CD4-positive, alpha-beta T cell treated with Interleukin-2 at 100 ng/mL for 4 hours (primary cell): ENCODE measurements at places on chromosomes 7 and 10.
A peak's percentile ranks its signal among the peaks of the same experiment; 100 is the strongest.

- DNase-seq = no peak
Measured at GRCh38 chr7:82172017-82172416, 271.6 kb downstream of the CACNA2D1 start.

DNA sequence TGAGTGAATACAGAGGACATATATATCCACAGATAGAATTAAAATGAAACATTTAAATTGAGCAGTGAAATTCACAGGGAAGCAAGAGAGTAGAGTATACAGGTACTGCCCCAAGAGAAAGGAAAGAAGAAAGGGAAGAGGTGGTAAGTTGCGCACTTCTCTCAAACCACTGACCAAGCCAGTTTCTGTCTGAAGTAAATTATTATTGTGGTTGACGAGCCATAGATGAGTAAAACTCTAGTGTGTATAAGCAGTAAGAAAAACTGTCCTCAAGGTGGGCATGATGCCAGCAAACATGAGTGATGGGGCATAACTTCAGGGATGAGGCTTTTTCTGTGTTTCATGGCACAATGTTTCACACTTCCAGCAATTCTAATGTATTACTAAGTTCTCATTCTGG, 4.4 kb upstream of the BET1 start:
- no peak for DNase-seq

GRCh38 chr7:148699024-148699781, 500 bp downstream of the CUL1 start:
- peak; percentile 42 for DNase-seq

DNA sequence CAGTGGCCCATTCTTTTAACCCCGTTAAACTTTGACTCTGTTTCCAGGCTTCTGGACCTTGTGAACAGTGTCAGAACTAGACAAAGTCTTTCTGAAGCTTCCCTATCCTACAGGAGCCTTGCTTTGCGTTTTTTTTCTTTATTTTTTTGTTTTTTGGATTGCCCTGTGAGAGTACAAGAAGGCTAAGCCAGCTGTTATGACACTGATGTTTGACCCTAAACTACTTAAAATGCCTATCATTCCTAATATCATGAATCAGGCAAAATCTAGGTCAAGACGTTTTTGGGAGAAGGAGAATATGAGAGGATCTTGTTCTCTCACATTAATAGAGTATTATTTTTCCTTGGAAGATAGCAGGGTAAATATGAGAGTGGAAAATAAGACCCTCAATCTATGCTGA, 79.8 kb downstream of the EPDR1 start:
- DNase-seq = no peak

- no peak for DNase-seq
Measured at GRCh38 chr10:114665406-114665805, 7.3 kb upstream of the ABLIM1 start.

GRCh38 chr7:108308903-108309302, 147.3 kb downstream of the NRCAM start:
- no peak for DNase-seq

DNA sequence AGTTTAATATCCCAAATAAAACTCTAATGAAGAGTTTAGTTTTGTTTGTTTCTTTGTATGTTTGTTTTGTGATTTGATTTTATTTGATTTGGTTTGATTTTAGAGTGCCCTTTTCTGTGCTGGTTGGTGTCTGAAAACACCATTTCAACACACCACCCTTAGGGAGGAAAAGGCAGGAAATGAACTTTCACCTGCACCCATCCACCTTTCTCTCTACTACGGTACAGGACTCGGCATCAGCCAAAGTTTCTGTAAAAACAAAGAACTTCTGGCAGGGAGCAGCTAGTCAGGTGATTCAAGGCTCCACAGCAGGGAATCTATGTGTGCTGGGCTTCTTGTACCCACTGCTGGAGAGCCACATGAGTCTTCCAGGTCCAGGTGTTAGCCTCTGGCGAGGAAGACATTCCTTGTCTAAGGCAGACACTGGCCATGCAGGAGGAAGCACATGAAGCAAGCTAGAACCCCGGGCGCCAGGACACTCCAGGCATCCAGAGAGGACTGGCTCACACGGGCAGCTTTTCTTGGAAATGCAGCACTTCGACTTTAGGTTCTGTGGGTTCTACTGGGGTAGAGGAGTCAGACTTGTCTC, 22.1 kb upstream of the STK17A start:
- DNase-seq = no peak

DNA sequence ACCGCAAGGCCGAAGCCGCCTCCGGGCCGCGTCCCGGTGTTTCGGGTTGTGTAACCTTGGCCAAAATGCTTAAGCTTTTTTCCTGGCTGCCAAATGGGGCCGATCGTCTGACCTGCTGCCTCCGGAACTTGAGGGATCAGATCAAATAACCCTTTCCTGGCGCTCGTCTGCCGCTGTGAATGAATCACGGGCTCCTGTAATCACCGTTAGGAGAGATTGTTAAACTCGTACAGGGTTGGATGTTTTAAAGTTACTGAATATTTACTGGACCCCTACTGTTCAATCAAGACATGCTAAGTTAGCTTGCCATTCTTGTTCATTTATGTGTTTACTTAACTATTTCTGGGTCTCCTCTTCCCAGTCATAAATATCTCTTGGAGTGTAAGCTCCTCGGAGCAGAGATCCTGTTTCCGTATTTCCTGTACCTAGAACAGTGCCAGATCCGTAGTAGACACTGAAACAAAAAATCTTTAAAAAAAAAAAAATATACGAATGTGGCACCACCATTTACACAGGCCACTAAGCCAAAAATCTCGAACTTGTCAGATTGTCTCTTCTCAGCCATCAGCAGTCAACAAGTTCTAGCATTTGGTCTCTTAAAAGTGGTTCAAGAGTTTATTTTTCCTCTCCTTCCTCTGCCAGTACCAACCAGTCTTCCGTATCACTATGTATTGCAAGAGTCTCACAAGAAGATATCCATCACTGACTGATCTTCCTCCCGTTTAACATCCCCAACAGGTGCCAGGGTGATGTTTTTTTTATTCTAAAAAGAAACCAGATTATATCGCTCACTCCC, 650 bp upstream of the TM9SF3 start:
- peak; percentile 66 for DNase-seq

GRCh38 chr10:18149196-18149800, 9.1 kb downstream of the CACNB2 start:
- no peak for DNase-seq

DNA sequence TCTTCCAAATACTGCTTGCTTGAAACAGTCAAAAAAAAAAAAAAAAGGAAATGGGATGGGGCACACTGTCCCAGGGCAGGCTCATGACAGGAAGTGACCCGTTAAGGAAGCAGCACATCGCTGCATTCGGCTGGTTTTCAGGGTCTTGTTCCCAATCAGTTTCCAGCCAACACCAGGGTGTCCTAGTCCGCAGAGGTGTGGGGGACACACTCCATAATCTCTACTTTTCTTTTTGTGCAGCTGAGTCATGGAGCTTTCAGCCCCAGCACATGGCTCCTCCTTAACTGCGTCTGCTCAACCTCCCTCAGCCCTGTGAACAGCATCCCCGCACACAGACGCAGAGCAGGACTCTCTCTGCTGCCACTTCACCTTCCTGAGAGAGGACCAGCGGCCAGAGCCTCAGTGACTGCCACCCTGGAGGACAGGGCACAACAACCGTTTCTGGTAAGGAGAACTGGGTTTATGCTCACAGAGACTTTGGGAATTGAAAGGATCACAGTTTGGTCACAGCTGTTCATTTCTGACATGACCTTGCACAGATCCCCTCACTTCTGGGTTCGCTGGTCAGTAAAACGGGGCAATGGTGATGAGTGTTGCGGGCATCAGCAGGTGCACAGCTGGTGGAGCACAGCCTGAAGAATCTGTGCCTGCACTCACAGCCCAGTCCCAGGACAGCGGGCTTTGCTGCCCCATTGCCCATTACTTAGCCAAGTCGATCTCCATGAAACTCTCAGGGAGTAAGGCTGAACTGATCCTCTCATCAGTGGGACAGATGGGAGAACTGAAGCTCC, at the start of gene GIMAP5:
Gene GIMAP5, plus strand, starts transcription at position 154 of the 791 bp plus-strand sequence. CDS start 3,467 bp downstream, outside the sequence.
- peak; percentile 83 for DNase-seq

GRCh38 chr10:125000366-125001312, 58.7 kb downstream of the ZRANB1 start:
- DNase-seq = no peak
